ENCODE measurements at places on chromosomes 7 and 10. TPM values are rescaled to one million over a fixed set of nuclear protein-coding genes. Genes with fewer than 3 reads are reported as not detected.

DNA sequence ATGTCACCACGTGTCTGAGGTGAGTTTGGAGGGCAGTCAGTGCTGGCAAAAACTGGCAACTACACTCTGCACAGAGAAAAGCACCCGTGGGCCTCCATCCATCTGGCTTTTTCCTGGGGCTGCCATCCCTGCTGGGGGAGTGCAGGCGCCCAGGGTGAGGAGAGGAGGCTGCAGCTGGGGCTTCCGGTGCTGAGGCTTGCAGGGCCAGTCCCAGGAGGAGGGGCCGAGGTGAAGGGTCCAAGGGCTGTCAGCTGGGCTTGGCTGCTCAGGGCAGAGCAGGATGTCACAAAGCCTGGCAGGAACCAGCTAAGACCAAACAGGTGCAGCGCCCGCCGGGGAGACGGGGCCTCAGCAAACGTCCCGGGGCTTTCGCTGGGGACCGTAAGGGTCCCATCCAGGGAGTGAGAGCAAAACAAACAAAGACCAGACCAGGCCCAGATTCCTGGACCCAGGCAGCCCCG is 77.2 kb downstream of the CFAP46 start:
- DNase-seq: no peak

The GJD4 gene
- not detected for total RNA-seq

GRCh38 chr7:73948287-73948686 is 79.7 kb upstream of the ELN start:
- DNase-seq: no peak

- DNase-seq: no peak
Measured at GRCh38 chr10:88466786-88467185, 116.3 kb downstream of the RNLS start.

DNA sequence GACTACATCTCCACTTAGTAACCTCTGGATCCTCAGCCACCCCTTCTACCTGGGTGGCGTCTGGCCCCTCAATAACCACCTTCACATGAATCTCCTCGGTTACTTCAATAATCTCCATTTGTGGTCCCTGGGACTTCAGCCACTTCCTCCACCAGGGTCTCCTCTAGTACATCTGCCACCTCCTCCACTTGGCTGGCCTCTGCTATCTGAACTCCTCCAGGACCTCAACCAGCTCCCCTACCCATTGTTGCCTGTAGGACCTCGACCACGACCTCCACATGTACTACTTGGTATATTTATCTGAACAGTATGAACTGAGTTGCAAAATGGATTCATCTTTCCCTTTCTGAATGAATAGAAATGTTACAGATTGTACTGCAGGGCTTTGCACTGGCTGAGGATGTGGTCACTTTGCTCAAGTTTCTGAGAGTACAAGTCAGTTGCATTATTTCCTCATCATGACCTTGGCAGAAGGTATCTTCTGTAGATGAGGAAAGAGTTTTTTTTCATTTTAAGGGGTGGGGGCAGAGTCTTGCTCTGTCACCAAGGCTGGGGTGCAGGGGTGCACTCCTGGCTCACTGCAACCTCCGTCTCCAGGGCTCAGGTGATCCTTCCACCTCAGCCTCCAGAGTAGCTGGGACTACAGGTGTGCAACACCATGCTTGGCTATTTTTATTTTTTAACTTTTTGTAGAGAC is 36.0 kb downstream of the MAT1A start:
- no peak for DNase-seq

GRCh38 chr7:105387508-105388355 is 989 bp downstream of the SRPK2 start:
- DNase-seq: peak; percentile 70

GRCh38 chr7:134954197-134955082 is 31.9 kb upstream of the AGBL3 start:
- DNase-seq: peak; percentile 67

DNA sequence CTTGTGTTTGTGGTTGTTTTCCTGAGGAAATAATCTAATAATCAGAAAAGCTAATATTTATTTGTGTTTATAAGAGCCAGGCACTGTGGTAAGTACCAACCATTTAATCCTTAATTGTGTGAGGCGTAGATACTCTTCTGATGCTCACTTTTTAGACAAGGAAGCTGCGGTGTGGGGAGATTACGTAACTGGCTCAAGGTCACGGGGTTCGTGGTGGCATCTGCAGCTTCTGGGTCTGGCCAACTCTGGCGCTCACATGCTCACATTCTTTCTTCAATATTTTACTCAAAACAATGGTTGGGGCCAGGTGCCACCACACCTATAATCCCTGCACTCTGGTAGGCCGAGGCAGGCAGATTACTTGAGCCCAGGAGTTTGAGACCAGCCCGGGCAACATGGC is 77.6 kb downstream of the RALA start:
- DNase-seq: no peak

- DNase-seq: no peak
Measured at GRCh38 chr10:133254421-133255120, 16.9 kb downstream of the VENTX start.

The GSTO2 gene
- total RNA-seq: 1.1 TPM

- DNase-seq: no peak
Measured at GRCh38 chr10:66565999-66566398, 359.8 kb upstream of the LRRTM3 start.

The SDK1 gene
- total RNA-seq: not detected

DNA sequence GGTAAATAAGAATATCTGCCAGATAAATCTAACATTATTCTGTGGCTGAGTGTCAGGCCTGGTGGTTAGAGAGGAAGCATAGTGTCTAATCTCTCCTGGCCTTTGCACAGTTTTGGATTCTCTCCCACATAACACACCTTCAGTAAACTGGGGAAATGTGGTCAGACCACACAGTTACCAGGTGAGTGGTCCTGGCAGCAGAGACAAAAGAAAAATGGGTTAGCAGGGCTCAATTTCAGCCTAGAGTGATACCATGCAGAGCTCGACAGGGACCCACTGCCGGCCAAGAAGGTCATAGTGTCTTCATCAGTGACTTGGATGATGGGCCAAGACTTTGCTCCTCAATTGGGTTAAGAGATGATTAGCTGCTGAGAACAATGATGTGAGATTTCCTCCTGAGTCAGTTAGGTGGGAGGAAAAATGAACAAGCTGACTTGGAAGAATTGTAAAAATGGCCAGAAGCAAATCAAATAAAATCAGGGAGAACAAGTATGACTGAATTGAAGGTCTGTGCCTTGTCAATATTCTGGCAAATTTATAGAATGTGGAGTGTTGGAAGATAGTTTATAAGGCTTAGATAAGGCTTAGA is 69.2 kb upstream of the EFCAB10 start:
- DNase-seq: peak; percentile 3

DNA sequence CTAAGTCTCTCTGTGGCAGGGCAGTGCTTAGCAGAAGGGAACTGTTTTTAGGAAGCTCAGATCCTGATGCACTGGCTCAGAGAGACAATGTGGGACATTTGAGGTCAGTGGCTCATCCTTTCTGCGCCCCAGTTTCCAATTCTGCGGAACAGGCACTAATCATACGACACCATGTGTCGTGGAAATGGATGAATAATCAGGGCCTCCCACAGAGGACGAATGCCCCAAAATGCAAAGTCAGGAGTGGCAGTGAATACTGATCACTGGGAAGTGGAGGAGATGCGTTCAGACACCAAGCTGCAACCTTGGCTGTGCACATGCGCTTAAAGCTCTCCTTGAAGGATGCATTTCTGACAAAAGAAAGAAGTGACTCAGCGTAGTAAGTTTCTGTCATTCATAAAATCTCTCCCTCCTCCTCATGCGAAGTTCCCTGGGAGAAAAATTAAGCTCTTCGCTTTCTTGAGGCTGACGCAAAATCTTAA is 21.9 kb upstream of the ECHDC3 start:
- no peak for DNase-seq

The SPDYE2 gene
- not detected for total RNA-seq

DNA sequence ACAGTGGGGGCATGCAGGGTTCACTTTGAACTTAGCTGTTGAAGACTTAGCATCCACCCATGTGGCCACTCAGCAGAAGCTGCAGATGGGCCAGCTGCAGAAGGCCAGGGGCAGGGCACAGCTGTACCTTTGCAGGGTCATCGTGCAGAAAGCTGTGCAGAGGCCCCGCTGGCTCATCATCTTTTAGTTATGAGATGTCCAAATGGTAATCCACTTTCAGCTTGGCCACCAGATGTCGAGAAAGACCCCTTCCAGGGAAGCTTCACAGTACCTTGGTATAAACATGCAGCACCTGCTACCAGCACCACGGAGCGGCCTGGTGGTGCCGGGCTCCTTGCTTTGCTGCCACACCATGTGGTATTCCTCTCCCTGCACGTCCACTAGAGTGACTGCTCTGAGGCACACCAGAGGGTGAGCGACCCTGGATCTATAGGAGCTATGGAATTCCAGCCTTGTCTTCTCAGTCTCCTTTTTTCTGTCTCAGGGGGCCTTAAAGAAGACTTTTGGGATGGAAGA is 74.2 kb upstream of the LAMB4 start:
- DNase-seq: no peak

GRCh38 chr7:2162959-2163358 is 69.8 kb downstream of the MAD1L1 start:
- no peak for DNase-seq

The CHST15 gene
- total RNA-seq: 0.25 TPM

The NKX6-2 gene
- not detected for total RNA-seq

The KCNH2 gene
- not detected for total RNA-seq

DNA sequence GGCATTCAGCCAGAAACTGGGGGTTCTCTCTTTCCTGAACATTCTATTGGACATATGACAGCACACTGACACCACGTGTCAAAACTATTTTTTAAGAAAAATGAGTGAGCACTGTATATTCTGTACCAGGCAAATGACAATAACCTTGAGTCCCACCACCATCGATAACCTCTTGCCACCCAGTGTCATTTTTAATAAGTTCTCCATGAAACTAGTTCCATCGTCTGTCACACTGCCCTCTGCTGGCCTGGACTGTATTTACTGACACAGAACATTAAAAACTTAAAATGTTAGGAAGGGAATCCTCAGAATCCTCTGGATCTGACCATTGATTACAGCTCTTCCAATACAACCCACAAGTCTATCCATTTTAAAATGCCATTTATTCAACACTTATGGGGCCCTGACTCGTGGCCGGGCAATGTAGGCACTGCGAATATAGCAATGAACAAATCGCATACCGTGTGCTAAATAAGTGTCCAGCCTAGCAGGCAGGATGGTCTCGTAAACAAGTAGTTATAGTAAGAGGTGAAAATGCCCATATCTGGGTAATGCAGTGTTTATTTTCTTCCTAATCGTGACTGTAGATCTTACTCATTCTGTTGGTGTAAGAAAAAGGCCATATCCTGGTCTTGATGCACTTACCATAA is 35.9 kb upstream of the CACNB2 start:
- peak; percentile 58 for DNase-seq

- DNase-seq: peak; percentile 81
Measured at GRCh38 chr10:118870467-118871243, 115.9 kb upstream of the CACUL1 start.

The FAM25G gene
- total RNA-seq: not detected

DNA sequence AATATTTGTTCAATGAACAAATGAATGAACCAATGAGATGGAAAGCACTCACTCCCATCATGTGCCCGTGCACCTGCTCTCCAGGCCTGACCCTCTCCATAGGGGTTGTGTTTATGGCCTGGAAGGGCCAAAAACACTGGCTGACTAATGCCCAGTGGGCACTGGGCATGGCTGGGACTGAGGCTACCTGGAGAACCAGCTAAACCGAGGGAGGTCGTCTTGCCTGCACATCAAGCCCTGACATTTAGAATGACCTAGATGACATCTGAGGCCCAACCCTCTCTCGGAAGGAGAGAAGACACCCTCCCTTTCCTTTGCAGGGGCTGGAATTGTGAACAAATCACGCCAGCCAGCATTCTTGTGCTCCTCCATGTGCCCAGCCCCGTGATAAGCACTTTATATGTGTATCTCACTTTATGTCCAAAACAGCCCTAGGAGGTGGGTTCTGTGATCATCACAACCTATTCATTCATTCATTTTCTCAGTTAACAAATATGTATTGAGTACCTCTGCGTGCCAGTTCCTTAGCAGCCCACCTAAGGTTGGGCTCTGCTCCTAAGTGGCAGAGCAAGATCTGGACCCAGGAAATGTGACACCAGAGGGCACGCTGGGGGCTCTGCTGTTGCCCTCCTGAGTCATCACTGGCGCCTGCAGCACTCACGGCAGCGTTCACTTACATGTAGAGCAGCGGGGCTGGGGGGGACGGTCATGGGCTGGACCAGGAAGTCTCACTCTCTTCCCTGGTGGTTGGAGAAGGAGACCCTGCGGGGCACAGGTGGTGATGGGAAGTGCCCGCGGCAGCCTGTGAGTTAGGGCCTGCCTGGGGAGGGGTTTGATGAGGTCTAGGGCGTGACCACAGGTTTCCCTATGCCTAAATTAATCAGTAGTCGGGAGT is 52.0 kb downstream of the TSPAN15 start:
- DNase-seq: no peak

The TNS3 gene
- total RNA-seq: 47.0 TPM

GRCh38 chr7:4682621-4683042 is 537 bp downstream of the FOXK1 start:
- peak; percentile 69 for DNase-seq

- DNase-seq: no peak
Measured at GRCh38 chr10:72392571-72392970, 37.9 kb upstream of the DNAJB12 start.

GRCh38 chr10:75129537-75129936 is 18.1 kb downstream of the SAMD8 start:
- DNase-seq: no peak

DNA sequence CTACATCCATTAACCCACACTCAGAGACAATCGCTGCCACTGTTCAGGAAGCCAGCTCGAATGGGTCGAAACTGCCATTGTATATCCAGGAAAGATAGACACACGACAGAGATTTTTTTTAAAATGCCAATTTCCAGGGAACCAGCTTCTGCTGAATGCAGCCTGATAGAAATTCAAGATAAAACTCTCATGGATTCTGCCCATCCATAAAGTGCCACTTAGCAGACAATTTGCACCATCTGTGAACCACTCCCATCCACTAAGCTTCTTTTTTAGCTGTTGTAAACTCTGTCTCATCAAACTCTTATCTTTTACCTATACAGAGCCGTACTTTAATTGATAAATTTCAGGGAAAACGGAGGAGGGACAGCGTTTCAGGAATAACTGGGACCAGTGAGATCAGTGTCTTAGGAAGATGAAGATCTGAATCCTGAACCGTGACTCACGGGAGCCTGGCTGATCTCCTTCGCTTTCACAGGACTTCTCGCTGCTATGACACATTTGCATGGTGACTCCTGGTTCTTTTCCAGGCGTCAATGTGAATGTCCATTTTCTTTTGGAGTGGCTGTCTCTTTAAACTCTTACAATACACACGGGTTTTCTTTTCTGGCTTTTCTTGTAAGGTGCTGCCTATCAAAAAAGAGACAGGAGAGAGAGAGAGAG is 103.4 kb downstream of the FAM204A start:
- peak; percentile 94 for DNase-seq

The OPN1SW gene
- total RNA-seq: not detected

DNA sequence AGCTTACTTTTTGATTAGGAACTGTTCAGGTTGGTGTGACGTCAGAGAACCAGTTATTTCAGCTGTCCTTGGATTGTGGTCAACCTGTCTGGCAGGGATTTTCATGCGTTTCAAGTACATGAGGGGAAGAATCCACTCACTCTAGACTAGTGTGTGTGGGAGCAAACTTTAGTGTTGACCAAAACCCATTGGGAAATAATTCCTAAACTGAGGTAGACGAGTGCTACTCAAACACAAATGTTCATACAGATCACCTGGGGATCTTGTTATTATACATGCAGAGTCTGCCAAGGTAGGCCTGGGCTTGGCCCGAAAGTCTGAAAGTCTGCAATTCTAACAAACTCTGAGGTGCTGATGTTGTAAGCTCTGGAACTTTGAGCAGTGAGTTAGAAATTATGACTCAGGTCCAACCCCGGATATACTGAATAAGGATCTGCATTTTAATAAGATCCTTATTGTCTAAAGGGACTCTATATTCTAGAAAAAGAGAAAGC is 111.1 kb upstream of the CREB5 start:
- peak; percentile 88 for DNase-seq

The GALNT17 gene
- total RNA-seq: not detected
